Kidney glomerular epithelial cell (primary cell): ENCODE measurements at places on chromosomes 16 and 17.

DNA sequence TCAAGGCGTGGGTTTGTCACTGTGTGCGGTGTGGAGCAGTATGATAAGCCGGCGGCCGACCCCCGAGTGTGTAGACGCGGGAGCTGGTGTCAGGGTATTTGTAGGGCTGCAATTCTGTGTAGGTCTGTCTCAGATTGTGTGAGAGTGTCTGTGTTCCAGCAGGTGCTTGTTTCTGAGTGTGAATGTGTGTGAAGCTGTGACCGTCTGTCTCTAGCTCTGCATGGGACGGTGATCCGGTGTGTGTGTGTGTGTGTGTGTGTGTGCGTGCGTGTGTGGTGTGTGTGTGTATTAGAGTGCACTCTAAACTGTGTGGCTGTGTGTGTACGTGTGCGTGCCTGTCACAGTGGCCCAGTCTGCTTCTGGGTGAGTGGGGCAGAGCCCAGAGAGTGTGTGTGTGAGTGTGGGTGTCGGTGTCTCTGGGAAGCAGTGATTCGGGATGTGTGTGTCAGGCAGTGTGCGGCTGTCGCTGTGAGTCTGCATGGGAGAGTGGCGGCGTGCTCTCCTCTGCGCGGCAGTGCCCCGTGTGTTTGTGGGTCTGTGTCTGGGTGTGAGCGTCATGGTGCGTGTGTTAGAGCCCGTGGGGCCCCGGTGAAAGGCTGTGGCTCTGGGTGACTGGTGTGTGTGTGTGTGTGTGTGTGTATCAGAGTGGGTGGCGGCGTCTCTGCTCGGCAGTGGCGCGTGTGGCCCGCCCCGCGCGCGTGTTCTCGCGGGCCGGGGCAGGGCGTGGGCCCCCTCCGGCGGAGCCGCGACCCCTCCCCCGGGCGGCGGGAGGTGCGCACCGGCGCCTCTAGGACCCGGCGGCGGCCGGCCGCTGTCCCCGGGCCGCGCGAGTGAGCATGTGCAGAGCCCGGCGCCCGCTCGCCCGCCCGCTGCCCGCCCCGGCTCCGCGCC, at the start of gene WSCD1:
Gene WSCD1 (plus strand): TSS at position 841 of the 891 bp plus-strand sequence. CDS start 10,280 bp downstream, outside the sequence.
- DNase-seq = no peak

- DNase-seq = no peak
Measured at GRCh38 chr16:51556694-51557340, 405.7 kb upstream of the SALL1 start.

- DNase-seq = no peak
Measured at GRCh38 chr17:69485251-69485661, 70.8 kb downstream of the MAP2K6 start.

- DNase-seq = peak; percentile 22
Measured at GRCh38 chr17:65564793-65565192, 3.3 kb upstream of the AXIN2 start.

GRCh38 chr17:81578038-81578441, 25.9 kb upstream of the FAAP100 start:
- DNase-seq = peak; percentile 27

- peak; percentile 73 for DNase-seq
Measured at GRCh38 chr17:40646791-40647623, 611 bp downstream of the SMARCE1 start.

GRCh38 chr16:969508-970385, 1.0 kb downstream of the LMF1 start:
- no peak for DNase-seq

GRCh38 chr16:89507834-89508590, at the start of gene SPG7:
Gene SPG7 (plus strand): TSS chr16:89508403. CDS start chr16:89508418, 15 bp downstream.
- DNase-seq = peak; percentile 48

GRCh38 chr17:61537264-61537771, 53.7 kb downstream of the NACA2 start:
- no peak for DNase-seq

- no peak for DNase-seq
Measured at GRCh38 chr16:49672753-49673152, 183.2 kb downstream of the ZNF423 start.

DNA sequence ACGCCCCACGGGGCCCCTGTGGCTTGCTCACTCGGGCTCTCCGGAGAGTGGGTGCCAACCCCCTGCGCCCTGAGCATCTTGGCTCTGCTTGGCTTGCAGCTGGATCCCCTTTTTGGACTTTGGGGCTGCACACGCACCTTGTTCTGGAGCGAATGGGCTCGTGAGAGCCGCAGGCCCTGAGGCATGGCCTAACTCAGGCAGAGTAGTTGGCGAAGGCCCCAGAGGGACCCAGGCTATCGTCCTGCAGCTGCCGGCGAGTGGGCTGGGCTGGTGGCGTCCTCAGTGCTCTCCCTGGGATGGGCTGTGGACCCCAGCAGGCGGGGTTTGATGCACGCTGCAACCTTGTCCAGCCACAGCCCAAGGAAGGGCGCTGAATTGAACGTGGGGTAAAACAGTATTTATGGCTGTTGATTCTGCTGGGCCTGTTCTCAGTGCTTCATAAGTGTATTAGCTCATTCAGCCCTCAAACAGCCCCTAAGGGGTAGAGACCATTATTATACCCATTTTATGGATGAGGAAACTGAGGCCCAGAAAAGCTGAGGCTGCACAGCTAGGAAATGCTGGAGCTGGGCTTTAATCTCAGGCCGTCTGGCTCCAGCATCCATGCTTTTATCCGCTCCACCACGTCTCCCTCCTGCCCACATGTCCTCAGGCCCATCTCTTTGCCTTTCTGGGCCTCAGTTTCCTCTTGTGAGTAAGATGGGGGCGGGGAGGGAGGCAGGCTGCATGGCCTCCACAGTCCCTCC, 171.2 kb upstream of the CIBAR2 start:
- no peak for DNase-seq

GRCh38 chr17:2718150-2718938, 6.8 kb upstream of the CLUH start:
- no peak for DNase-seq

GRCh38 chr16:55567382-55567781, 898 bp downstream of the CAPNS2 start:
- no peak for DNase-seq

GRCh38 chr17:2235792-2236366, 67.7 kb downstream of the SMG6 start:
- no peak for DNase-seq

- DNase-seq = no peak
Measured at GRCh38 chr16:57358527-57359095, at the start of gene CCL22. Gene CCL22 (plus strand): TSS chr16:57358783. CDS start chr16:57358817, 34 bp downstream.

- DNase-seq = peak; percentile 73
Measured at GRCh38 chr17:59669411-59669810, 37.8 kb downstream of the PTRH2 start.

DNA sequence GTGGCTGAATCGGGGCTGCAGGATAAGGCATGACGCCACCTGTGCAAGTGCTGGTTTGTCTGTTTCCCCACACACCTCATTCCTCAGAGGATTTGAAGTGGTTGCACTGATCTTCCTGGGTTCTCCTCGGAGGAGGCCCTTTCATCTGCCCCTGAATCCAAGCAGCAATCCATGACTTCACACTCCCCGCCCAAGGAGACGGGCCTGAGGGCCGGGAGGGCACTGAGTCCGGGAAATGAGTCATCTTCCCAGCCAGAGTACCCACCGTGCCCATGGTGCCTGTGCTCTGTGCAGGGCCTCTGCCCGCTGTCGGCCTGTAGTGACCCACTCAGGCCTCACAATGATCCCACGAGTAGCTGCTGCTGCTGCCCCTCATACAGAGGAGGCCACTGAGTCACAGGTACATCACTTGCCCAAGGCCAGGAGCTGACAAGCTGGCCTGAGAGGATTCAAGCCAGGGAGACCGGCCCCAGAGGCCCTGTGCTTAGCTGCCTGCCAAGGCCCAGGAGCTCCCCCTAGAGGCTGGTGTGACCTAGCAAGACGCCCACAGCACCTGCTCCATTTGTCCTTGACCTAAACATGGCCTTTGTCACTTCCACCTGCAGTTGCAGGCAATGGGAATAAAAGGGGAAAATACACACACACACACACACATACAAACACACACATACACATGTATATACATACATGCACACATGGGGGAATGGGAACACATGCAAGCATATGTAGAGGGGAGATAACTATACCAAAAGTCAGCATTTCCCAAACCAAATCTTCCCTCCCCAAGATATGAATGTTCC, 240.0 kb downstream of the C16orf95 start:
- DNase-seq = no peak

DNA sequence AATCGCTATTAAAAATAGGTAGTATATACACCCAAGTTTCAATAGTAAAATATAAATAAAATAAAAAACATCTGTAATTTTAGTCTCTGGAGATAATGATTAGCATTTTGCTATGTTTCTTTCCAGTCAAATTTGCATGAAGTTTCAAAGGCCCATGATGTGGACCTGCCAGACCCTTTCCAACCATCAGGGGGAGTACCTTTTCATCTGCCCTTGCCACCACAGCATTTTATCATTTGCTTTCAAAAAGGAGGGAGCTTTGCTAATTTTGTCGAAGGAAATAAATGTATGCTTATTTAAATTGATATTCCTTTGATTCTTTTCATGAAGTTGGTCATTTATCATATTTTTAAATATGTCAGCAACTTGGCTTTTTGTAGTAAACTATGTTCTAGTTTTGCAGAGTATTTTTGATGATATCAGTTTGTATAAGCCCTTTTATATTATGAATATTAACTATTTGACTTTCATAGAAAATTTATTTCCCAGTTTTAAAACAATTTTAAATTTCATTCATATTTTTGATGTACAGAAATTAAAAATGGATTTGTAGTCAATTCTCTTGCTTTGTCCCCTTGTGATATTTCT, 115.2 kb upstream of the NETO2 start:
- DNase-seq = no peak

DNA sequence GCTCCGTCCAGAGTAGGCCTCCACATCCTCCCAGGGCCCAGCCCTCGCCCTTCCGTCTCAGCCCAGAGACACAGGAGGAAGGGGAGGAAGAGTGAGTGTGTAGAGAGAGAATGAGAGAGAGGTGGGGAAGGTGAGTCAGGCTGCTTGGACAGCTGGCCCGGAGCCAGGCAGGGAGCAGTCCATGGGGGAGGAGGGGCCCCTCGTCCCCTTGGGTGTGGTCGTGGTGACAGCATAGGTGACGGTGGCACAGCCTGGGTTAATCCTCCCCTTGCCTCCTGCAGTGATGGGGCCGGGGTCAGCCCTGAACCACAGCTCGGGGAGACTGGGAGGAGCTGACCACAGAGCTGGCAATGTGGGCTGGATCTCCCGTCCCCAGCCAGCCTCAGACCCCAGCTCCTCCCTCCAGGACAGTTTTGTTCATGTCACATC, 36.5 kb downstream of the FA2H start:
- peak; percentile 43 for DNase-seq

DNA sequence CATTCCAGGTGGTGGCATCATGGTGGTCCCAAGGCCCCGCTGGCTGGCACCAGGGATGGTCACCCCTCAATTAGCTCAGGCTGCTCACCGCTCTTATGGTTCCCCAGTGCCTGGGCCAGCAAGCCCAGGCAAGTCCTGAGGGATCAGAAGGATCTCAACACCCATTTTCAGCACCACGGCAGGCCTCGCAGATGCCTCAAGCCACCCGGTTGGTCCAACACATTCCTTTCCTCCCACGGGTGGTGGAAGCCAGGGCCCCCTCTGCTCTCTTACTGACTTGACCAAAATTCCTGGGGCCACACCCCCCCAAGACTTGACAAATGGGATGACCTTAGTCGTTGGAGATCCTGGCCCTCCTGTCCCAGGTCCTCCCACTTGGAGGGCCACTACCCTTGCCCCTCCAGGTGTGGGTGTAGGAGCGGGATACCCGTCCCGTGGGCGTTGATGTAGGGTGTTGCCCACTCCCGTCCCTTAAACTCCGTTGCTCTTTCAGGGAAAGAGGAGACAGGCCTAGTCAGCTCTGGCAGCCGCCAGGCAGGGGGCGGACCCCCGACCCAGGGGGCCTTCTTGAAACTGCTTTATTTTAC, 5.9 kb downstream of the ZNF205 start:
- no peak for DNase-seq

DNA sequence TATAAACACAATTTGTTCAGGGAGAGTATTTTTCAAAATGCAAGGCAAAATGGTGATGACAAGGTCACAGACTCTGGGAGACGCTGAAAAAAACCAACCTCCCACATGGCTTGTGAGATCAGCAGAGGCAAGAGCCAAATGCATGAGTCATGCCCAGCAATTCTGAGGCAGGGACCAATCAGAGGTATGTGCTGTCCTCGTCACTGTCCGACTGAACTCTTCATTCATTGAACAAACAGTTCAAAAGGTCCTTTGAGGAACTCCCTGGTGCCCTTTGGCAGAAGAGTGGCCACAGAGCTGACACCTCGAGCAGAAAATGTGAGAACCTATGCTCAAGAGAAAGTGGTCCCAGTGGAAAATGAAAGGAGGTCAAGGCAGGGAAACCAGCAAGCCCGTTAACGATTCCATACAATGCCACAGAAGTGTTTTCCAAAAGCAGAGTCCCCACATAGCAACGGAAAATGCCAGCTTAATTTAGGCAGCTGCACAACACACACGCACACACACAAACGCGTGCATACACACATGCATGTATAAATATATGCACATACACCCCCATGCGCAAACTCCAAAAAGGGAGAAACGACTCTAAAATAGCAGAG, 50.9 kb downstream of the CDH11 start:
- peak; percentile 89 for DNase-seq

GRCh38 chr16:29014561-29015069, 29.8 kb downstream of the LAT start:
- DNase-seq = no peak

GRCh38 chr17:35377068-35377467, 3.6 kb upstream of the SLFN11 start:
- no peak for DNase-seq

GRCh38 chr17:66542967-66543520, 240.6 kb downstream of the PRKCA start:
- peak; percentile 72 for DNase-seq

- DNase-seq = no peak
Measured at GRCh38 chr17:9811086-9811485, 10.8 kb downstream of the GSG1L2 start.

GRCh38 chr16:51035110-51035498, 116.0 kb downstream of the SALL1 start:
- DNase-seq = no peak

DNA sequence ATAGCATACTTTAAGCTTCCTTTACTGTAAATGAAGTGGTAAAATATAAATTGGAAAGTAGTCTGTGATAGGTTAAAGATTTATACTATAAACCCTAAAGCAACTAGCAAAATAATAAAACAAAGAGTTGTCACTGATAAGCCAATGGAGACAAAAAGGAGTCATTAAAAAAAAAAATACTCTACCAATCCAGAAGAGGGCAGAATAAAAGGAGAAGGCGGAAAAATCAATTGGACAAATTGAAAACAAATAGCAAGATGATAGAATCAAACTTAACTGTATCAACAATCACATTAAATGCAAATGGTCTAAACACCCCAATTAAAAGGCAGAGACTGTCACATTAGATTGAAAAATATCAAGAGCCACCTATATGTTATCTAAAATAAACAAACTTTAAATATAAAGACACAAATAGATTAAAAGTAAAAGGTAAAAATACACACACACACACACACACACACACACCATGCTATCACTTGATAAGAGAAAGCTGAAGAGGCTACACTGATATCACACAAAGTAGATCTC, 71.8 kb downstream of the CACNG1 start:
- no peak for DNase-seq

GRCh38 chr17:57006040-57006439, 28.1 kb downstream of the SCPEP1 start:
- DNase-seq = no peak

GRCh38 chr16:53932975-53933374, 229.0 kb downstream of the FTO start:
- no peak for DNase-seq

GRCh38 chr17:2683912-2684311, 27.7 kb downstream of the CLUH start:
- no peak for DNase-seq

GRCh38 chr17:4304417-4305027, 40.7 kb upstream of the ANKFY1 start:
- DNase-seq = peak; percentile 74
